Cardiac septum (tissue), 1 donor: ENCODE measurements at places on chromosomes 13 and 19. TPM values are rescaled to one million over a fixed set of nuclear protein-coding genes. Genes with fewer than 3 reads are reported as not detected.

Gene ZNF816
- 5.2 TPM for total RNA-seq

Gene FGF22
- not detected for total RNA-seq

Gene CBLC
- not detected for total RNA-seq

Gene DNAAF3
- 3.4 TPM for total RNA-seq

Gene KLK3
- total RNA-seq = not detected

Gene NANOS3
- total RNA-seq = 0.78 TPM

Gene LIN7B
- 24.7 TPM for total RNA-seq

Gene CYP2F1
- not detected for total RNA-seq

Gene GRK1
- total RNA-seq = 0.48 TPM

Gene BICRA
- 9.3 TPM for total RNA-seq

Gene ZNF507
- total RNA-seq = 21.5 TPM

Gene CELF5
- total RNA-seq = not detected

Gene IZUMO4
- 4.3 TPM for total RNA-seq

Gene MUC16
- total RNA-seq = 0.03 TPM

Gene ARL11
- 0.27 TPM for total RNA-seq

Gene WDR87
- total RNA-seq = not detected

Gene FAM83E
- not detected for total RNA-seq

Gene TBXA2R
- total RNA-seq = 1.9 TPM

Gene RFPL4AL1
- 0.57 TPM for total RNA-seq

Gene DKKL1
- not detected for total RNA-seq

Gene SIAH3
- total RNA-seq = not detected

Gene MEDAG
- 11.7 TPM for total RNA-seq

Gene PROZ
- total RNA-seq = not detected

Gene FCAR
- total RNA-seq = 0.70 TPM

Gene IZUMO1
- total RNA-seq = 0.83 TPM

Gene BRCA2
- 1.3 TPM for total RNA-seq

Gene TEX26
- total RNA-seq = not detected

Gene PCDH9
- total RNA-seq = 17.1 TPM

Gene TMC4
- total RNA-seq = 4.3 TPM

Gene TIMM50
- total RNA-seq = 62.0 TPM

Gene CD37
- total RNA-seq = 4.8 TPM

Gene KLF1
- total RNA-seq = 0.38 TPM

Gene MIR17HG
- total RNA-seq = 0.65 TPM

Gene CYP4F2
- not detected for total RNA-seq

Gene NUMBL
- total RNA-seq = 20.7 TPM

Gene LGALS14
- not detected for total RNA-seq

Gene NFIC
- 178 TPM for total RNA-seq

Gene MYO9B
- 35.6 TPM for total RNA-seq

Gene KLK14
- 0.32 TPM for total RNA-seq

Gene B3GLCT
- total RNA-seq = 17.5 TPM
